ENCODE measurements at places on chromosomes 16 and 17. TPM values are rescaled to one million over a fixed set of nuclear protein-coding genes. Genes with fewer than 3 reads are reported as not detected.

Gene CAMKK1
- total RNA-seq = 5.9 TPM

Gene ADAD2
- total RNA-seq = not detected

GRCh38 chr17:80363120-80363515 lies 51.8 kb upstream of the ENDOV start:
- no peak for DNase-seq

DNA sequence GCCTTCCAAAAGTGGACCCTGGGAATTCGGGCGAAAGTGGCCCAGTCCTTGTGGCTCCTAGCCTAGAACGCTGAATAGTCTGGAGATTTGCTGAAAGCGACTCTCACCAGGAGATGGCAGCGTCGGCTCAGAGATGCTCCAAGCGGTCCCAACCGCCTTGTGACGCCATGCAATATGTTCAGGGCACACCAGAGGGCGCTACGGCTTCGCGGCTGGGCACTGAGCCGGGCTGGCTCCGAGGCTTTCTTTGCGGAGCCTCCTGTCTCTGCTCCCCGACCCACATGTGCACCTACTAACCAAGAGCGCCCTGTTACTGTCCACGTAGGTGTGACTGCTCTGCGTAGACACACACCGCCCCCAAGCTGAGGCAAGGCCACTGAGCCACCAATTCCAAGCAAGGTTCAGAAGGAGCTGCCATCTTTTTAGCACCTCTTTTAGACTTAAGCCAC lies 36.9 kb downstream of the SYCE1L start:
- DNase-seq = no peak

- DNase-seq = no peak
Observed at GRCh38 chr16:661184-661821, 6.6 kb upstream of the RHOT2 start.

DNA sequence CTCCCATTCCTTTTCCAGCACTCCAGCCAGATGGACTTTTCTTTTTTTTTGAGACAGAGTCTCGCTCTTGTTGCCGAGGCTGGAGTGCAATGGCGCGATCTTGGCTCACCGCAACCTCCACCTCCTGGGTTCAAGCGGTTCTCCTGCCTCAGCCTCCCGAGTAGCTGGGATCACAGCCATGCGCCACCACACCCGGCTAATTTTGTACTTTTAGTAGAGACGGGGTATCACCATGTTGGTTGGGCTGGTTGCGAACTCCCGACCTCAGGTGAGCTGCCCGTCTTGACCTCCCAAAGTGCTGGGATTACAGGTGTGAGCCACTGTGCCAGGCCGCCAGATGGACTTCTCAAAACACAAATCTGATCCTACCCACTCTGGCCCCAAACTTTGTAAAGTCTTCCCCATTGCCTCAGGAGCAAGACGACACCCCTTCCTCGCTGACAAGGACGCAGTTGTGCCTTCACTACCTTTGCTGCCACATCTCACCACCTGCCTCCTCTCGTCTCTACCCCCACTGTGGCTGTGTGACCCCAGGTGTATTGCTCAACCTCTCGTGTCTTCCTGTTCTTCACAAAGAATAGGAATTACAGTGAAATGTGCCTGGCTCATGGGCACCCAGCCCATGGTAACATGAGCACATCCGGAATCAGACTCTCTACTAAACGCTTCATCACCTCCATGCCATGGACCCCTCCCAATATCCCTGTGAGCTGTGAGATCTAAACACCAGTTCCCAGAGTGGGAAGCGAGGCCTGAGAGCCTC lies 3.7 kb upstream of the BANP start:
- no peak for DNase-seq

All from esophagus muscularis mucosa (tissue), 4 donors.